ENCODE measurements at places on chromosomes 11 and 22.

GRCh38 chr11:73680687-73681086 lies 34.3 kb downstream of the PLEKHB1 start:
- DNase-seq: no peak

DNA sequence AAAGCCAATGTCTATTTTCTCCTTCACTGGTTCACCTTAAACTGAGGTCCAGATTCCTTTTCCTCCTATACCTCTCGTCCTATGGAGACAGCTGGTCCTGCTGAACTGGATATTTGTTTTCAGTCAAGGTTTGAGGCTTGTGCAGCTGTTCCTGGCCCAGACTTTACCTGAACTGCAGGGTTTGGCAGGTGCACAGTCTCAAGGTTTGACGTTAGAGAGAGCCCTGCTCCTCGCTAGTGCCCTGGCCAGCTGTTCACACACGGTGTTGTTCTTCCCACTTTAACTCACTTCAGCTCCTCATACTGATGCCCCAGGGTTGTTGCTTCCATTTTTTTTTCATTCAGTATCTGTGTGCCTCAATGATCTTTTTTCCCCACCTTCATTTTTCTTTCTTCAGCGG lies 74.0 kb upstream of the TTC12 start:
- DNase-seq: no peak

GRCh38 chr22:42315392-42315756 lies 44.9 kb upstream of the TCF20 start:
- DNase-seq: no peak

GRCh38 chr22:38317995-38318715 lies 922 bp upstream of the CSNK1E start:
- no peak for DNase-seq

- no peak for DNase-seq
These were observed 45.1 kb upstream of the PAX6 start for GRCh38 chr11:31856248-31856647.

DNA sequence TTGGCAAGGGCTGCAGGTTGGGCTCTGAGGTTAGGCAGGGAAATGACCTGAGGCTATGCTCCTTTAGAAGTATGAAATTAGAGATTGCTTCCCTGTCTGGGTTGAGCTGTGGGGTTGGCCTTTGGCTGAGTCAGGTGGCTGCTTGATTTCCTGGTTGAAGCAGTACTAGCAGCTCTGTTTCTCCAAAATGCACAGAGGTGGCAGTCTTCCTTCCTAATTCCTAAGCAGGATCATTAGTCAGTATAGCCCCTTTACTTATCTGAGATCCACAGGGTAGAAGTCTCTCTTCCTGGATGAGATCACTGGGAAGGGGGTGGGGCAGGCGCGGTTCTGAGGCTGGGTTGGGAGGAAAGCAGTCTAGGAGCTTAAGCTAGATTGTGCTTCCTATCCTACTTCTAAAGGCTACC lies 1917.5 kb downstream of the LRRC4C start:
- DNase-seq: no peak

- DNase-seq: no peak
These were observed 106.2 kb downstream of the ETS1 start for GRCh38 chr11:128481135-128481534.

DNA sequence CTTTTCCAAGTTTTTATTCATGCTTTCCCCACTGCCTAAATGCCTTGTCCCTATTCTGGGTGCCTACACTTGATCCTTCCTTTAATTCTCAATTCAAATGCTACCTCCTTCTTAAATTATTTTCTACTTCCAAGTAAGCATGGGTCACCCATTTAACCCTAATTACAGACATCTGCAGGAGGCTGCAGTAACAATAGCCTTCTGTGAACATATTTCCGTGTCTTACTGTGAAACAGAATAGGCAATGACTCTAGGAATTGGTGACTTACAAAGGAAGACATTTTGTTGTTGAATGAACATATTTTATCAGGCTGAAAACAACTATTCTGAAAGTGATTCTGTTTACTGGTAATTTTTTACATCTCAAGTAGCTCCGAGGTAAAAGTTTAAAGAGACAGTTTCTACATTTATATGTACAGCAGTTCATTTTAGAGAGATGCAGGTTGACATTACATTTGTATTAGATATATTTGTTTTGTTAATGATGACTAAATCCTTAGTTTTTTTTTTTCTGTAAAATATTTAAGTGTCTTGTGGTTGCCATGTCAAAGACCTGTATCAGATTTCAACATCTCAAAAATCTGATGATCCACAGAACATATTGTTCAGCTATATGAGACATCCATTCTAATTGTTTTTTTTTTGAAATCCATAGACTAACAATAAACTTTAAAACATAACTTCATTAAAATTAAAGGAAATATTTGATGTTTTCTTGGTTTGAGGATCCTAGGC lies 316.8 kb downstream of the CASP12 start:
- DNase-seq: no peak

DNA sequence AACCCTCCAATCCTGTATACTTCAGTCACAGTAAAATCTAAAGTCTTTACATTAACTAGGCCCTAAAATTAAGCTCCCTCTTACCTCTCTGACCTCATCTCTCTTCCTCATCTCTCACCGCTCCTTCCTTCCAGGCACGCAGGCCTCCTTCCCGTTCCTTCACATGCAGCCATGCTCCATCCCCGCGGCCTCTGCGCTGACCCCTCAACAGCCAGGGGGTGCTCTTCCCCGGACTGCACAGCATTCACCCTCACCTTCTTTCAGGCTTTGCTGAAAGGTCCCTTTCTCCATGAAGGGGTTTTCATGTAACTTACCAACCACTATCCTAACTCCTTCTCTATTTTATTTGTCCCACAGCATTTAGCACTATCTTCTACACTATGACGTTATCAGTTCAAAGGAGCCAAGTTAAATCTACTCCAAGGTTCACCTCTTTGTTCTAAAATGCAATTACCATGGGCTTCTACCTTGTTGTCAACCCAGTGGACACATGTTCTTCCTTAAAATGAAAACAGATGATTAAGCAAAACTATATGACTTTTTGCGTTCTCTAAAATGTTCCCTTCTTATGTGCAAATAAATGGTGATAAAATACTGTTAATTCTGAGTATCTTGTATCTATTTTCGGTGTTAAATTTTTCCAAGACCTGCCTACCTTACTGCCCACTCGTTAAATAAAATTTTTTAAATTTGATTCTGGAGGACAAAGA lies 57.8 kb upstream of the APOA1 start:
- no peak for DNase-seq

DNA sequence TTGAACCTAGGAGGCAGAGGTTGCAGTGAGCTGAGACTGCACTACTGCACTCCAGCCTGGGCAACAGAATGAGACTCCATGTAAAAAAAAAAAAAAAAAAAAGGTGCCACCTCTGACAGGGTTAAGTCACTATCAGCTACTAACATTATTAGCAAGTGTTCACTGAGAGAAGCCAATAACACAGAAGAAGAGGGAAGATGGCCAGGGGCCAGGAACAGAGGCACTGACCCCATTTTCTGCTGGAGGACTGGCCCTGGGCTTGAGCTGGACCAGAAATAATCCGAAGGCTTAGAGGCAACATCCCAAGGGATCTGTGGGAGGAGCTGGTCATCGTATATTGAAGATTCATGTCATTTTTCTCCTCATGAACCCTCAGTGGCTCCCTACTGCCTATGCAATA lies 5.0 kb downstream of the SLC5A1 start:
- DNase-seq: no peak

GRCh38 chr11:555227-555779 lies 5.2 kb downstream of the LMNTD2 start:
- DNase-seq: no peak

DNA sequence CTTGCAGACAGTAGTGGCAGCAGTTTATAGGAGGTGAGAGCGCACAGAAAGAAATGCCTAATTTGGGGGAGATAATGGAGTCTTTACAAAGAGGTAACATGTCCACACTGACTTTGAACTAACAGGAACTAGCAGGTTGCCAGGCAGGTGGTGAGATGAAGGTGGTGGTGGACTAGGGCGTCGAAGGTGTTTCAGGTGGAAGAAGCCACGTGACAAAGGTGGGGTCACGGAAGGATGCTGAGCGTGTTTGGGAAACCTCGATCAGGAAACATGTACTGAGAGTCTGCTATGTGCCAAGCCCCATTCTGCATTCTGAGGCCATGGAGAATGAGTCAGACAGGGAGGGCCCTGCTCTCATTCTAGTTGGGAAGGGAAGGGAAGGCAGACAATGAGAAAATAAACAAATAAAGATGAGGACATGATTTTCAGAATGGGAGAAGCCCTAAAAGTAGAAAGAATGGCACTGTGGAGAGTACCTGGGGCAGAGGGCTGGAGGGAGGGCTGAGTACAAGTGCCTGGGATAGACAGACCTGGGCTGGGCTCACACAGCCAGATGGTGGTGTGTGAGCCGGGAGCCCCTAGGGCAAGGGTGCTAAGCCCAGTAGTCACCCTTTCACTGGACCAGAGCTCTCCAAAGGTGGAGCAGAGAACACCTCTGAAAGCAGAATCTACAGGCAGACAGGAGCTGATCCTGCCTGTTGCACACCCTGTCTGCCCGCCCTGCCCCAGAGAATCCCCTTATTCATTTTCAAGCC lies 16.2 kb upstream of the NNMT start:
- no peak for DNase-seq
